ENCODE measurements at places on chromosomes 7 and 10. TPM values are rescaled to one million over a fixed set of nuclear protein-coding genes. Genes with fewer than 3 reads are reported as not detected.

The COL13A1 gene
- not detected for polyA plus RNA-seq

DNA sequence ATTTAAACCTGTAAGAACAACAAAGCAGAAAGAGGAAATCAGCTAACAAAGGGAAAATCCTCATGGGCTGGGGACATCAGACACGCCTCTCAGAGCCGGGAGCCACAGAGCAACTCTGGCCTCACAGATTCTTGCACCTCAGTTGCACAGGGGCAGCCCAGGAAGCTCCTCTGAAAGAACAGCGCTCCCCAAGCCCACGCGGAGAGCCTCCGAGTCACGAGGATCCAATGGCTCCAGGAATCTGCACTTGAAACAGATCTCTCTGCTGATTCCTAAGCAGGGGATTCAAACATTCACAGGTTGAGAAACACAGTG, 213.2 kb upstream of the MGMT start:
- no peak for DNase-seq

The DNTT gene
- polyA plus RNA-seq, result not detected

DNA sequence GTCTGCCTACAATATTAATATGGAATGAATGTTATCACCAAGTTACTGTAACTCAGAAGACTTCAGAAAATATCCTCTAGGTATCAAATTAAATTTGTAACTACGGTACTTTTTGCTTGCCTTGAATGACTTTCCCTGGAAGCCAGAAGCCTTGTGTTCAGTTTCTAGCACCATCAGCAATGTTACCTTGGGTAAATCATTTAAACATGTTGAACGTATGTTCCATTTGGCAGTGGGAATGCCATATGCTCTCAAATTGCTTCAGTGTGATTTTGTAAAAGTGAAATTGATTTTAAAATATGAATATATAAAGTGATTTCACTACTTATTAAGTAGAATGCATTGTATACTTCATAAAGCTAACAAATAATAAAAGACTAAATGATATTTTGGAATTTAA, 11.2 kb downstream of the RPA3 start:
- DNase-seq, result no peak

DNA sequence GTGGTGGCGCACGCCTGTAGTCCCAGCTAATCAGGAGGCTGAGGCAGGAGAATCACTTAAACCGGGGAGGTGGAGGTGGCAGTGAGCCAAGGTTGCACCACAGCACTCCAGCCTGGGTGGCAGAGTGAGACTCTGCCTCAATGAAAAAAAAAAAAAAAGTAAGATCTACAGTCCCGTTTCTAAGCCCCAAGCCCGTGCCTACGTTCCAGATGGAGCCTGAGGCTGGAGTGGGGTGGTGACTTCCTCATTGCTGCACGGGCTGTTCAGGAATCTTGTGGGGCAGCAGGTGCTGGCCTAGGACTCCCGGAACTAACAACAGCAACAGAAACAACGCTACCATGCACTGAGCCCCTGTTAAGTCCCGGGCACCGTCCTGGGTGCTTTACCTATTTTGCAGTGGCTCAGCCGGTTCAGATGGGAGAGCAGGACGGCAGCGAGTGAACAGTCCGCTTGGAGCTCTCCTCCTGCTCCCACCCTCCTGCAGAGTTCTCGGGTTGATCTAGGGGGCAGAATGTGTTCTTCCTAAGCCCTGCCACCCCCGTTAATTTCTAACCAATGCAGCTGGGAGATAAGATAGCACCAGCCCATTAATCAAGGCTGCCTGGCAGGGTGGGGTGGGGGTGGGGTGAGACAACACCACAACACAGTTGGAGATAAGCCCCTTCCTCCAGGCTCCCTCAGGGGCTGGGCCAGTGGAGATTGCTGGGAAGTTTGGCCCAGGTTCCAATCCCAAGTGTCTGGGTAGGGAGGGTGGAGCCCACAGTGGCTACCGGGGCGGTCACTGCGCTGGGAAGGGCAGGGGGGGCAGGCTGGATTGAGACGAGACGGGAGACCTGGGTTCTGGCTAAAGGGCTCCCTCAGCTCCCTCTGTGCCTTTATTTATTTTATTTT, 17.0 kb upstream of the SFRP5 start:
- no peak for DNase-seq

- DNase-seq, result no peak
Observed at GRCh38 chr7:91883676-91884362, 3.3 kb upstream of the MTERF1 start.

The OGDHL gene
- not detected for polyA plus RNA-seq

The NEURL1 gene
- 0.29 TPM for polyA plus RNA-seq

The C7orf57 gene
- not detected for polyA plus RNA-seq
